ENCODE measurements at places on chromosomes 5 and 9.

DNA sequence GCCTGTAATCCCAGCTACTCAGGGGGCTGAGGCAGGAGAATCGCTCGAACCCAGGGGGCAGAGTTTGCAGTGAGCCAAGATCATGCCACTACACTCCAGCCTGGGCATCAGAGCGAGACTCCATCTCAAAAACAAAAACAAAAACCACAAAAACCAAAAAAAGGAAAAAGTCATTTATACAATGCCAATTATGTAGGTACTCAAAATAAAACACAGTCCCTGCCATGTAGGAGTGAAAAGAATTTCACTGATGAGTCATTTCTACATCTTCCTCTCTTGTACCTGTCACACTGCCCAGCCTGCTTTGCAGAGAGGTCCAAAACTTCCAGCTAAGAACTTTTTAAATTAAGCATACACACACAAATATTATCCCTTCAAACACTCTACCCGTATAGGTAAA, 215.8 kb downstream of the EPB41L4A start:
- H3K27me3 ChIP-seq = no peaks in the 10 kb centered on the region
- no peak overlapping the region for H3K4me3 ChIP-seq
- H3K4me1 ChIP-seq = no peaks in the 10 kb centered on the region

- no peak for DNase-seq
- no peaks in the 10 kb centered on the region for H3K36me3 ChIP-seq
- H3K4me3 ChIP-seq = no peak overlapping the region
- H3K27me3 ChIP-seq = no peaks in the 10 kb centered on the region
Observed at GRCh38 chr5:171984748-171985419, 21.6 kb downstream of the FBXW11 start.

GRCh38 chr5:176743136-176743861, 67.1 kb upstream of the UNC5A start:
- H3K4me1 ChIP-seq = no peaks in the 10 kb centered on the region
- H3K27me3 ChIP-seq = peaks cover 3% of the 10 kb centered on the region
- no peak overlapping the region for H3K27ac ChIP-seq
- no peaks in the 10 kb centered on the region for H3K36me3 ChIP-seq

GRCh38 chr9:20640331-20641187, 18.3 kb upstream of the MLLT3 start:
- H3K36me3 ChIP-seq = no peaks in the 10 kb centered on the region
- no peaks in the 10 kb centered on the region for H3K4me1 ChIP-seq
- H3K27ac ChIP-seq = no peak overlapping the region
- no peak overlapping the region for H3K4me3 ChIP-seq

GRCh38 chr9:73213300-73213699, 61.6 kb downstream of the ANXA1 start:
- H3K27me3 ChIP-seq = no peaks in the 10 kb centered on the region
- no peaks in the 10 kb centered on the region for H3K4me1 ChIP-seq
- DNase-seq = no peak

DNA sequence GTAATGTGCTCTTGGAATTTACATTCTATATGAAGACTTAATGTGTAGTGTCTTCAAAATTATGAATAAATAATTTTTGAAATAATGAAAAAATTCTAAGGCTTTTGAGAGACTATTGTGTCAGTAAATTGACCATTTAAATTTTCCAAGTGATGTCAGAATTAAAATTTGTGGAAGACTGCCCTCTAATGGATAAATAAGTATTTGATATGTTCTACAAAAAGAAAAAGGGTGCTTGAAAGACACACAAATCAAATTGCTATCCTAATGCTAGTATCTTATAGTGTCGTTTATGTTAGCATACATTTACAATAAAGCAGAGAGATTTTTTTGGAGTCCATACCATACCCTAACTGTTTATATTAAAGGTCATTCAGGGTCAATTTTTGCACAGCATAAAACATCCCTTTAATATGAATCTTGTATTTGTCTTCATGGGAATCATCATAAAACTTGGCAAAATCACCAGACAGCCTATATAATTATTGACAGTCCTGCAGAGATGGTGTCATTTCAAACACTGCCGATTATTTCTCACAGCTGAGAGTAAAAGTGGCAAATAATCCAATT, 120.8 kb upstream of the SLC27A6 start:
- no peaks in the 10 kb centered on the region for H3K4me1 ChIP-seq
- no peaks in the 10 kb centered on the region for H3K27me3 ChIP-seq
- no peak overlapping the region for H3K4me3 ChIP-seq
- no peak for DNase-seq

GRCh38 chr9:86703346-86703745, 244.0 kb downstream of the GAS1 start:
- no peaks in the 10 kb centered on the region for H3K27me3 ChIP-seq
- H3K27ac ChIP-seq = no peak overlapping the region
- no peak for DNase-seq
- no peak overlapping the region for H3K4me3 ChIP-seq

DNA sequence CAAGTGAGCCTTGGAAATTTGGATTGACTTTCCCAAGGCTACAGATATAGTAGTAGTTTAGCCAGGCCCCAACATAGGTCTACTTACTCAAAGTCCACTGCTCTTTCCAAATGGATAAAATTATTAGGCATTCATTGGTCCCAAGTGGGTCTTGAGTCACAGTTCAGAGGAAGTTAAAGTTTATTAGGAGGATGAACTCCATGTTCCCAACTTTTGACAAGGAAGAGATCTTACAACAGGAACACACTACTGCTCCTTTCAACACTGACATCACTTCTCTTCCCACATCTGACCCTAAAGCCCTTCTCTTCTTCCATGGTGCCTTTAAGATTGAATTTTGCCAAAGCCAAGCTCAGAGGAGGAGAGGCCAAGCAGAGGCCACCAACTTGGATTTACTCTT, 234.5 kb upstream of the TRIM32 start:
- H3K4me3 ChIP-seq = no peak overlapping the region
- no peak overlapping the region for H3K27ac ChIP-seq
- no peaks in the 10 kb centered on the region for H3K4me1 ChIP-seq

DNA sequence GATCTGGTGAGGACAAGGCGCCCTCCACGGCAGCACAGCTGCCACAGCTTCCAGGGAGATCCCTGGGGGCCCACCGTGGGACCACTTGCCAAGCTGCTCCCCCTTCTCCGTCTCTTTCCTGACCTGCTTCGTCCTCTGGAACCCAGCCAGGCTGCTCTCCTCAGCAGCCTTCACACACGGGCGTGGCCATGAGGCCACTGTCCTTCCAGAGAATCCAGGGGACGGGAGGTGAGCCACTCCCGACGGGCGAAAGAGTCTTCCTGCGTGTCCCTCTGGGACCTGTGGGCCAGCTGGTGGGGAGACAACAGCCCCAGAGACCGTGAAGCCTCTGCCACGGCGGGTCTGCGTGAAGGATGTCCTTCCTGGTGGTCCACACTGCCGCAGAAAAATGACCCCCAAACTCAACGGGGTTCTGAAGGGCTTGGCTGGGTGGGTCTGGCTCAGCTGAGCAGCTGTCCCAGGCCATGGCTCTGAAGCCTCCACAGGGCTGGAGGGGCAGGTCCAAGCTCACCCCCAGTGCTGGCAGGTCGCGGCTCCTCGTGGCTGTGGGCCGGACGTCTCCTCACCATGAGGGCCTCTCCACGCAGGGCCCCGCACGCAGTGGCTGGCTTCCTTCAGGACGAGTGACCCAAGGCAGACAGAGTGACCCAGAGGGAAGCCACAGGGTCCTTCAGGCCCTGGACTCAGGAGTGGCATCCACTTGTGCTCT, 47.4 kb upstream of the NKD2 start:
- no peaks in the 10 kb centered on the region for H3K36me3 ChIP-seq
- H3K27ac ChIP-seq = no peak overlapping the region
- DNase-seq = no peak
- no peak overlapping the region for H3K4me3 ChIP-seq
- no peaks in the 10 kb centered on the region for H3K27me3 ChIP-seq
- no peaks in the 10 kb centered on the region for H3K4me1 ChIP-seq

DNA sequence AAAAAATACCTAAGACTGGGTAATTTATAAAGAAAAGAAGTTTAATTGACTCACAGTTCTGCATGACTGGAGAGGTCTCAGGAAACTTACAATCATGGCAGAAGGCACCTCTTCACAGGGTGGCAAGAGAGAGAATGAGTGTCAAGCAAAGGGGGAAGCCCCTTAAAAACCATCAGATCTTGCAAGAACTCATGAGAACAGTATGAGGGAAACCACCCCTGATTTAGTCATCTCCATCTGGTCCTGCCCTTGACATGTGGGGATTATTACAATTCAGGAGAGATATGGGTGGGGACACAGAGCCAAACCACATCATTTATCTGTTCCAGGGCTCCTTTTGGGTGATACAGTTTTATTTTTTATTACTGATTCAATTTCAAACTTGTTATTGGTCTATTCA, 23.2 kb upstream of the ADAMTS16 start:
- H3K4me1 ChIP-seq = no peaks in the 10 kb centered on the region
- no peak for DNase-seq

GRCh38 chr9:95722141-95722540, 153.3 kb upstream of the ERCC6L2 start:
- no peak overlapping the region for H3K4me3 ChIP-seq
- H3K27me3 ChIP-seq = no peaks in the 10 kb centered on the region
- no peaks in the 10 kb centered on the region for H3K36me3 ChIP-seq
- H3K4me1 ChIP-seq = no peaks in the 10 kb centered on the region

DNA sequence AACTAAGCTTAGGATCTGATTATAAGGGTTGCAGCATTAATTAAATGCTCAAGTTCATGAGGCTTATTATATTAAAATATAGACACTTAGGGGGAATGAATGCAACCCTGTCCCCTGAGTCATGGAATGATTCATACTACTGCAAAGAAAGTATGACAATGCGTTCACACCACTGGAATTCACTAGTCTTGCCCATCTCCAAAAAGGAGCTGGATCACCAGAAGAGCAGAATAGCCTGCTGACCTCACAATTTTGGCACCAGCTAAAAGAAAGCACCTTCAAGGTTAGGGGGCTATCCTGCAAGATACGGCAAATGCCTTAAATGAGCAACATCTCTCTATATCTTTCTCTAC, 32.0 kb upstream of the TMED7 start:
- DNase-seq = no peak
- no peaks in the 10 kb centered on the region for H3K36me3 ChIP-seq
- H3K4me1 ChIP-seq = no peaks in the 10 kb centered on the region
- H3K27me3 ChIP-seq = no peaks in the 10 kb centered on the region
- no peak overlapping the region for H3K4me3 ChIP-seq
- H3K27ac ChIP-seq = no peak overlapping the region

DNA sequence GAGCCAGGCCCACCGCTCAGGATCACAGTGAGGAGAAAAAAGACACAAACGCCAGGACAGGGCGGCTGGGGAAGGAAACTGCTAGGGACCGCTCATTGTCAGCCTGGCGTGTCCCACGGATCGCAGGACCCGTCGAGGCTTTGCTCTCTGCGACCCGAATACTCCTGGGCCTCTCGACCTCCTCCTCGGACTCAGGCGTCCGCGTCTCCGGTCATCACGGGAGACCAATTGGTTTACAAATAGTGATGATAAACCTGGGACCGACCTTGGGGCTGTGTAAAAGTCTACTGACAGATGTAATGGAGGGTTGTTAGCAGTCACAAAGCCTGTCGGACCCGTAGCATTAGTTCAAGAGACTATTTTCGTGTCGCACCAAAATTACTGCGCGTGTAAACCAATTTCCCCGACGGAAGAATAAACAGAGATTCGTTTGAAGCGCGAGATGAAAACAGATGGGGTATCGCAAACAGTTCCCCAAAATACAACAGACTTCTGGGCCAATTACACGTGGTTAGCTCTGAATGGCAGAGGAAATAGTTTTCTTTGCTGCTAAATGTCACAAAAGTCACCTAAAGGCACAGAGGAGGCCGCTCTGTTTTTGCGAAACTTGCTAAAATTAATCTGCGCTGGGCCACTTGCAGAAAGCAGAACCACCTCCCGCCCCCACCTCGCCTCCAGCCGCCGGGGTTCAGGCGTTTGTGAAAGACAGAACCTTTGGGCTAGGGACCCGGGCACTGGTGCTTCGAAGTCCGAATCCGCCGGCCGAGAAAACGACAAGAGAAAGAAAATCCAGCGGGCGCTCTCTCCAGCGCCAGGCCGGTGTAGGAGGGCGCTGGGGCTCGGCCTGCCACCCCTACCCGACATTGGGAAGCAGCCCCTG, 67.6 kb downstream of the FOXD1 start:
- H3K4me1 ChIP-seq = no peaks in the 10 kb centered on the region
- DNase-seq = no peak
- H3K36me3 ChIP-seq = no peaks in the 10 kb centered on the region
- no peak overlapping the region for H3K27ac ChIP-seq

GRCh38 chr5:56914678-56915077, 5.3 kb downstream of the SETD9 start:
- H3K27me3 ChIP-seq = no peaks in the 10 kb centered on the region
- H3K4me3 ChIP-seq = no peak overlapping the region
- DNase-seq = no peak
- no peaks in the 10 kb centered on the region for H3K4me1 ChIP-seq
- H3K27ac ChIP-seq = no peak overlapping the region

GRCh38 chr5:36875790-36876298, 725 bp upstream of the NIPBL start:
- no peaks in the 10 kb centered on the region for H3K27me3 ChIP-seq
- DNase-seq = peak; percentile 88
- H3K4me1 ChIP-seq = peaks cover 4% of the 10 kb centered on the region
- H3K36me3 ChIP-seq = no peaks in the 10 kb centered on the region

- H3K36me3 ChIP-seq = no peaks in the 10 kb centered on the region
- H3K4me1 ChIP-seq = no peaks in the 10 kb centered on the region
- H3K27me3 ChIP-seq = no peaks in the 10 kb centered on the region
- no peak overlapping the region for H3K27ac ChIP-seq
Observed at GRCh38 chr5:158398360-158399201, 539.6 kb upstream of the CLINT1 start.

- no peaks in the 10 kb centered on the region for H3K27me3 ChIP-seq
- H3K36me3 ChIP-seq = no peaks in the 10 kb centered on the region
- DNase-seq = no peak
- no peak overlapping the region for H3K4me3 ChIP-seq
- H3K27ac ChIP-seq = no peak overlapping the region
Observed at GRCh38 chr5:51599587-51599986, 216.3 kb downstream of the ISL1 start.

- H3K36me3 ChIP-seq = no peaks in the 10 kb centered on the region
- H3K27ac ChIP-seq = no peak overlapping the region
Observed at GRCh38 chr5:105475401-105475800, 1912.8 kb upstream of the NUDT12 start.

DNA sequence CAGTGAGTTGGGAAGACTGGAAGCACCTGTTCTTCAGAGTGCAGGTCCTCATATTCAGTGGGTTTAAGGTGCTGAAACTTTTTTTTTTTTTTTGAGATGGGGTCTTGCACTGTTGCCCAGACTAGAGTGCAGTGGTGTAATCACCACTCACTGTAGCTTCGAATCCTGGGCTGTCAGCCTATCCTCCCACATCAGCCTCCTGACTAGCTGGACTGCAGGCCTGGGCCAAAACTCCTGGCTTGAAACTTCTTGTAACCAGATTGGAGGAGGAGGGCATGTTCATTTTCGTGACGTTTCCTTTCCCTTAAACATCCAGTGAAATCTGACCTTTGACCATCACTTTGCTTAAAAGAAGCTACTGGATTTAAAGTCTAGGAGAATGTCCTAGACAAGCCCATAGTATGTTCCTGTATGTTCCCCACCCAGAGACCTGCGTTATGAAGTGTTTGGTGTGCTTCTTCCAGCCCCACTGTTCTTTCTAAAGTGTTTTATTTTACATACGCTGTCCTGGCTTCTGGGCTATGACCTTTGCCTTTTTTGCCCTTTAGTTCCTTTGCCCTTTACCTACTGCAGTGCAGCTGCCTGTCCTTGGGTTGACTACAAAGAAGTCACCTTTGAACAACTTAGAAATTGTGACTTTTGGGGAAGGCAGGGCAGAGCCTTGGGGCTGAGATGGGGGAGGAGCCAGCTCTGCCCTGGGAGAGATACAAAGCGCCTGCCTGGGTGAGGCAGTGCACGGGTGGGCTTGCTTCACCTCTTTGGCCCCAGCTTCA, 18.4 kb downstream of the TENT4A start:
- no peaks in the 10 kb centered on the region for H3K36me3 ChIP-seq
- H3K27me3 ChIP-seq = no peaks in the 10 kb centered on the region
- H3K4me1 ChIP-seq = peaks cover 52% of the 10 kb centered on the region
- DNase-seq = no peak
- no peak overlapping the region for H3K4me3 ChIP-seq
- peak overlapping the region; percentile 81 for H3K27ac ChIP-seq
